ENCODE measurements at places on chromosomes 3 and 15.

- no peak for DNase-seq
Measured at GRCh38 chr15:61509327-61509840, 280.3 kb upstream of the RORA start.

- no peak for DNase-seq
Measured at GRCh38 chr3:152267831-152268554, 736 bp upstream of the MBNL1 start.

GRCh38 chr15:68302729-68303128, 25.2 kb downstream of the FEM1B start:
- no peak for DNase-seq

DNA sequence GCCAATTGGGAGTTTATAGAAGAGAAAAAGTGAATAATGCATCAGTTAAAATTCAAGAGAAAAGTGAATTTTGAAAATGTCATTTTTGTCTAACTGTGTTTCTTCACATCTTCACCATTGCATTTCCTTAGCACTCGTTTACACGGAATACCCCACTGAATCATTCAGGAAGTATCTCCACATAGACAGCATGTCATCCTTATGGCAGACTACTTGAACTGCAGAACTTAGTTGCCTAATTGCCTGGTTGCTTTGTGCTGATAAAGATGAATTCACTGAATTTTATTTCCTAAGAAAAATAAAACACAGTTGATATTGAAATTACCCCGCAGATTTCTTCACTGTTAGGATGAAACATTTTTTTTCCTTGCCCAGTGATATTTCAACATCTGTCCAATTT, 627.1 kb downstream of the ROBO1 start:
- DNase-seq = no peak

DNA sequence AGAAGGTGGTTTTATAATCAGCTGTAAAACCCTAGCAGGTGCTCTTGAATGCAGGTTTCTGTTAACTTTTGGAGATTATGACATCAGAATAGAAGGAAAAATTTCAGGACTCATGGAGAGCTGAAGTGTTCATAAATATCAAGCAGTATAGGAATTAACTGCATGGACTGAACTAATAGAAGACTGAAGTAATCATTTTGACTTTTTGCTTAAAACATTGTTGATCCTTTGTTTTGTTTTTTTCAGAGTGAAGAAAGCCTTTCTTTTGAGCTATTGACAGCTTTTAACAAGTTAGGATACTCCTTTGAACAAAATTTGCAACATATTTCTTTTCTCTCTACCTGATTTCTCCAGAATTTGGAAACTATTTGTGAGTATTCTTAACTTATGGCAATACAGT, 70.6 kb upstream of the DAZL start:
- no peak for DNase-seq

GRCh38 chr3:101945980-101946379, 96.7 kb downstream of the NFKBIZ start:
- no peak for DNase-seq

DNA sequence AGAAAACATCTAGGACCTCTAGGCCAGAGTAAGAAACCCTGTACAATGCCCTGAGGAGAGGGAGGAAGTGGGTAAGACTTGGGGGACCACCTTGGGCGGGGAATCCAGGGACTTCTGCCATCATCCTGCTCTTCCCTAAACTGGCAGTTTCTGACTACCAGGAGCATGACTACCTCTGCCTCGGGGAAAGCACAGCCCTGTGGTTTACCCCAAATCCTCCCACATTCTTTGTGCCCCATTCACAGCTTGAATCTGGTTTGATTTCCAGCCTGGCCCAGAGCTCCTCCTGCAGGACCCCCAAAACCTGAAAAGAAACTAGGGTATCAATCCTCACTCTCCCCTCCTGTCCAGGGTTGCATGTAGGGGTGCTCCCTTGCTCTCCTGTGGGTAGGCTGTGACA, 4.7 kb downstream of the C3orf18 start:
- no peak for DNase-seq

DNA sequence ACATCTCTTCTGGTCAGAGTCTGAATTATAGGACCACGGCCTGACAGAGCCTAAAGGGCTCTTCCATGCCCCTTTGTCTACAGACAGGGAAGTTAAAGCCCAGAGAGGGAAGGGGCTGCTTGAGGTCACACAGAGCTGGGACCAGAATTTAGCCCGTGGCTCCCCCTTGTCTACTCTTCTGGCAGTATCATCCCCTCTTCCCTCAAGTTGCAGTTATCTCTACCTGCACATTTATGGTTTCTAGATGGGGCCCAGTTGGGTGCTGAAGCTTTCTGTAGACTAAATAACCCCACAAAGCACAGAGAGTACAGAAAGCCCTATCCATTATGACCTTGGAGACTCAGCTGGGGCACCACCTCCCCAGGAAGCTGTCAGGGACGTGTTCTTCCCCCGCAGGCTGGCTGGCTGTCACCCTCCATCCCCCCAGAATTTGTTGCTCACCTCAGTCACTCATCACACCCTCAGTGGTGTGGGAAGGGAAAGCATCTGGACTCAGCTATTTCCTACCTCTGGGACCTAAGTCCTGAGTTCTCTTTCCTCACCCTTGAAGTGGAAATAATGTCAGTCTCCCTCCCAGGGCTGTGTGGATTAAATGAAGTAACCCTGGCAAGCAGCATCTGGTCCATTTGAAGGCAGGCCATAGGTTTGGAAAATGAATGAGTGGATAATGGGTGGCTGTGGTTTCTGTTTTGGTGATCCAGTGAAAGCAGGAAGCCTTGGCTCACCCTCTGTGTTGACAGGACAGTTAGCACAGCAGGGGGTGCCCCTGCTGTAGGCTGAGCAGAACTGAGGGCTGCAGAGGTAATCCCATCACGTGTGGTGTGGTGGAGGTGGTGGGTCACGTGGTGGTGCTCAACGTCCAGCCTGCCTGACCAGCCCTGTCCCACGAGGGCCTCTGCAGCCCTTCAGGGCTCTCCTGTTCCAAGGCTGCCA, 16.3 kb downstream of the ACOX2 start:
- no peak for DNase-seq

- no peak for DNase-seq
Measured at GRCh38 chr15:85403745-85404144, 23.3 kb downstream of the AKAP13 start.

- DNase-seq = no peak
Measured at GRCh38 chr3:189909573-189909972, 211.1 kb downstream of the P3H2 start.

DNA sequence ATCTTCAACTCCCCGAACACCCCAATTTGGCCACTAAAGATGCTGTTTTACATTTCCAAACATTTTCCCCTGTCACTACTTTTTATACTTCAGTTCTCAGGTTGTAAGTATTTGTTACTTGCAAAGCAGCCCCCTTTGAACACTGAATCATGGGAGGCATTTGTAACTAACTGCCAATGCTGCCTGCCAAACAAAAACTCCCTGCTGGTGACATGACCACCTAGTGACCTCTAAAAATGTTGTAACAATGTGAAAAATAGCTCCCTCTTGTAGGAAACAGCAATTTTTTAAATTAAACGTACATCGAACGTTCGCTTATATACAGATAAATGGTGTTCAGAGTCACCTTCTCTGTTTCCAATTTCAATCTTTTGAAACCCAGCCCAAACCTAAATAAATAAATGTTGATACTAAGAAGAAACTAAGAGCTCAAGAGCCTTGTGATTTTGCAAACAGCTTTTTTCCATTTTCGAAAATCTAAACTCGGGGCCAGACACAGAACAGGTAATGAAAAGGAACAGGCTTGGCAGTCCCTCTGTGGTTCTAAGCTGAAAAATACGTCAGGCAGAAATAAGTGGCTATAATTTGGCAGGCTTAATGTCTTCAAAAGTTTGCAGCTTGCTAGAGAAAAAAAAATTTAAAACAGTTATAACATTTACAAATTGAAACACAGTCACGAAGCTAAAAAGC, 268.6 kb upstream of the WNT5A start:
- DNase-seq = no peak

DNA sequence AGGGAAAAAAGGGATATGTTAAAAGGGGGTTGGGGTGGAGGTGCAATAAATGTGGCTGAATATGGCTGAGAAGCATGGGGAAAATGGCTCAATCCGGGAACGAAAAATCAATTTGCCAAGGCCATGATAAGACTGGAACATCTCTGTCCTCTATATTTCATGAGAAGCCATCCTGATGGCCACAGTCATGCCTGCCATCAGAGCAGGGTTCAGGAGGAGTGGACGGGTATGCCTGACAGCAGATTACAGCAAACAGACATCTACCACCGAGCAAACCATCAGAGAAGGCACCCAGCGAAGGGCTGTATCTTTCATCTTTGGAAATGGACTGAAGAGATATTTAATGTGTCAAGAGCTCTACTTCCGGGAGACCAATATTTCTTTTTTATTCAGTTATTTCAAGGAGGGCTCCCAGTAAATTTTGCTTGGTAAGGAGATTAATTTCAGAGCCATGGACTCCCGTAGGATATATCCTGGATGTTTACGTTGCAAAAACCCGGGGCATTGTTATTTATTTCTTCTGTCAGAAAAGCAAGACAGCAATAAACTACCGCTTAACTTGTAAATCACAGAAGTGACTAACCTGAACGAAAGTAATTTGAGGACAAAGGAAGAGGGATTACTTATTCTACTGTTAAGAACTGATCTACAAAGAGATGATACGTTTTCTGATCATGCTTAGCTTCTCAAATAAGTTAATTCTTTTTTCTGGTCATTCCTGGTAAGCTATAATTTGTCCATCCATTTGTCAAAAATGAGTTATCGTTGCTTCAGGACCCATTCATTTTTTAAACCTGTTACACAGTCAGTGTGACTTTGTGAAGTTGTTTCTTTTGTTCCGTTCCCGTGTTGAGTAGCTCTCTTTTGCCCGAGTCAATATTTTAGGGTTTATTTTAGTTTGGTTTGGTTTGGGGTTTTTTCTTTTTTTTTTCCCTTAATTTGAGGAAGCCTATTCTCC, 80.6 kb upstream of the CHD2 start:
- DNase-seq = no peak

- no peak for DNase-seq
Measured at GRCh38 chr15:51757450-51757849, 6.1 kb downstream of the TMOD2 start.

DNA sequence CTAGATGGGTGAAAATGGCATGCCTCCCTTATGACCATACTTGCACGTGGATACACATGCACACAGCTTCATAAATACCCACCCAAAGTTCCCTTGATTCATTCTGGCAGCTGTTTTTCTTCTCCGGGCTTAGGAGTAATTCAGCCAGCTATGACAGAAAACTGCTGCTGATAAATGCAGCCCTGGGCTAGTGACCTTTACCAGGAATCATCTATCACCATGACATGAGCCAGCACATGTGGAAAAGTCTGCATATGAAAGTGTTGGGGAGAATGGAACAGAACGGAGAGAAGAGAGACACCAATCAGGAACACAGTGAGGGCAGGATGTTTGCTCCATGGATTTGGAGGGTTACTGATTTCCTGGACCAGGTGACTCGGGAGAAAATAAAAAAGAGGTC, 706.3 kb downstream of the PDCD6IP start:
- DNase-seq = no peak

DNA sequence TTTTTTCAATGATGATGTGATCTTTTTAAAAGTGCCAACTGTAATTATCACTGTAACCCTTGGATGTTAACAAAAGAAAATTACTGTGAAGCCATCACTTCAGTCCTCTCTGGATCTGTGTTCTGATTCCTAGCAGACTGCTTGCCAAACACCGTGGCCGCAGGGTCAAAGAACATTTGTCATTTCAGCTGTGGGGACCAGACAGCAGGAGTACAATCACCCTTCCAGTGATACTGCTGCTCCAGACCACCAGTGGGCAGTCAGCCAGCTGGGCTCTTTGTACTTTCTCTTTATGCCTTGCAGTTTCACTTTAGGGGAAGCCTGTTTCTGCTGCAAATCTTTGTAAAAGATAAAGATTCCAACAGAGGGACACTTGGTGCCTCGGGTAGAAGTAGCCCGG, 770.0 kb downstream of the GRM7 start:
- DNase-seq = no peak

DNA sequence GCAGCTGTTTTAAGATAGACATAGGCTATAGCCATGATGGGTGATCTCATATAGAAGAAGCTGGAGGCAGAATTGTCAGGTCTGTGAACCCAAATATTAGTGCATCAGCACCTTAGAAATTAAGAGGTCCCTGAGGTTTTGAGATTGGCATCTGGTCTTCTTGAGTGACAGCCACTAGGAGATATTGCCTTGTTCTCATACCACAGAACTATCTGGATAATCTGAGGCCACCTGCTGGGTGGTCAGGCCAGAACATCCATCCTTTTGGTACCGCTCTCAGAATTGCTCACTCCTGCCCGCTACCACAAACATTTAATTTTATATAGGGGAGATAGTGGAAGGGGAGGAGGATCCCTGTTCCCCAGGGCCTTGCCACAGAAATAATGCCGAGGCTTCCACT, 210.6 kb upstream of the ZPLD1 start:
- no peak for DNase-seq

- no peak for DNase-seq
Measured at GRCh38 chr3:157420606-157421130, 16.0 kb upstream of the PTX3 start.

GRCh38 chr3:30544812-30545211, 61.6 kb upstream of the TGFBR2 start:
- DNase-seq = no peak

- DNase-seq = no peak
Measured at GRCh38 chr3:134650431-134651346, at the start of gene KY. Gene KY, minus strand, starts transcription at chr3:134651022. Its CDS starts 62 bp downstream, at chr3:134650960.

GRCh38 chr3:154766765-154767503, 313.2 kb upstream of the MME start:
- DNase-seq = no peak

DNA sequence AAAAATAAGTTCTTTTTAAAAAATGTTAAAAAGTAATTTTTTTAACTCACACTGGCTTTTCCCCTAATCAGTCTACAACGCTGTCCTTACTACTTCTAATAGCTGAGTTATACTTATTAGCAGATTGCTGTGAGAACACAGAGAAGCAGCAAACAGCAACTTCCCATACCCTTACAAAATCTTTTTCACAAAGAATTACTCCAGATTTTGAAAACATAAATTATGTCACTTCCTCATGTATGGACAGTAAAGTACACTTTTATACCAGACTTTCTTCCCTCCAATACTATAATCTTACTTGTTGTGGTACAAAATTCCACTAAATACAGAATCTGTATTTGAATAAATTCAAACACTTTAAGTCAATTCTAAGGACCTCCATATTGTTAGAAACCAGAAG, 2.1 kb downstream of the PHC3 start:
- DNase-seq = no peak

GRCh38 chr3:13532631-13533030, 16.3 kb upstream of the FBLN2 start:
- DNase-seq = no peak

DNA sequence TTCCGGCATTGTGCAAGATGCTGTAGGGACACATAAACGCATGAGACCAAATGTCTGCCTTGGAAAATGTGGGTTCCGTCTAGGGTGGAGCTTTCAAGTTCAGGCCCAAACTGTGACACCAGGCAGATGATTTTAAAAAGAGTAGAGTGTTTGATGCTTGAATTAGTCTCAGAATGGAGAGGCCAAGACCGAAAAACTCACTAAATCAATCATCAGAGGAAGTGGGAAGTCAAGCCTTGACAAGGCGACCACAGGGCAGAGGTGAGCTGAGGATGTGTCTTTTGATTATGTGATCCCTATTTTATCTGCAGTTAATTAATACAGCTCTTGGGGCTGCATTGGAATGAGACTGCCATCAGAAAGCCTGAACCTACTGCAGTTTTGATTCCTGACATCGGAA, 275.4 kb downstream of the ABHD5 start:
- no peak for DNase-seq

GRCh38 chr15:74442063-74442462, 8.3 kb upstream of the SEMA7A start:
- DNase-seq = no peak

GRCh38 chr3:21294768-21295167, 456.2 kb downstream of the ZNF385D start:
- no peak for DNase-seq
